ENCODE measurements at places on chromosomes 5 and 9. TPM values are rescaled to one million over a fixed set of nuclear protein-coding genes. Genes with fewer than 3 reads are reported as not detected.

GRCh38 chr5:169354263-169354662 is 53.3 kb upstream of the SLIT3 start:
- no peak for DNase-seq
- no peaks in the 10 kb centered on the region for H3K36me3 ChIP-seq
- H3K4me3 ChIP-seq: no peak overlapping the region
- H3K27me3 ChIP-seq: no peaks in the 10 kb centered on the region

DNA sequence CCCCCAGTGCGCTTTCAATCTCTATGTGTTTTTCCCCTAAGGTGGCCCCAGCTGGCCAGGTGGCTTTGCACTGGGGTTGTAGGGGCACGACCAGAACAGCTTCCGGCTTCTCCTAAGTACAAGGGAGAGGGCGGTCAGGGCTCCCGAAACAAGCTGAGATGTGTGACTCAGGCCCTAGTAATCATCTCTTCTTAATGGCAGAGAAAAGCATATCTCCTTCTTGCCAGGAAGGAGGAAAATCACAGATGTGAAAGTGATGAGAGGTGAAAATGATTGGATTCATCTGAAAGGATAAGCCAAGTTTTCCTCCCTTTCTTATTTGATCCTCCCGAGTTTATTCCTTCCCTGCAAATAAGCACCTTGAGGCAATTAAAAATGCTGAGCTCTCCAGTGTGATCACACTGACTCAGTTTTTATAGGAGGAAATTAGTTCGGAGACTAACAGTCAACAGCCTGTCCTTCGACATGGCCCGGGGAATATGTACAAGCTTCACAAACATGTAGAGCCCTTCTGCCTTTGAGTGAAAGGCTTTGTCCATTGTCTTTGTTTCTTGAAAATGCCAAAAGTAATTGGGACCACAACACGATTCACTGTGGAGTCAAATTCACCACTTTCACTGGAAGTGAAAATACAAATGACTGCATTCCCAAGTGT is 514.8 kb downstream of the PSAT1 start:
- H3K4me1 ChIP-seq: peaks cover 4% of the 10 kb centered on the region
- no peaks in the 10 kb centered on the region for H3K27me3 ChIP-seq
- no peak overlapping the region for H3K27ac ChIP-seq
- no peak for DNase-seq
- no peaks in the 10 kb centered on the region for H3K36me3 ChIP-seq
- no peak overlapping the region for H3K4me3 ChIP-seq

DNA sequence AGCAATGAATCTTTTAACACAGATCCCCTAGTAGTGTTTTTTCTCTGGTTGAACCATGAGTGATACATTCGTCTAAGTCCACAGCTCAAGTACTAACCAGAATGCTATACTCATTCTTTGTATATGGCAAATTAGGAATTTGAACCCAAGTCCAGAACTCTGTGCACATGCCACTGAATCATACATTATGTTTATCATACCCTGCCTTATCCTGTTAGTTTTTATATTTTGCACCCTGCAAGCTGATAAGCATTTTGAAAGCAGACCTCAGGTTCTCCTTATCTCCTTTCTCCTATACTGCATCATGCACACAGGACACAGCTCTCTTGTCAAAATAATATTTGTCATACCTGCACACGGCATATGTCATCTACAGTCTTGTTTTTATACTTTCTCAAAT is 54.6 kb upstream of the ELL2 start:
- H3K4me1 ChIP-seq: no peaks in the 10 kb centered on the region
- no peak for DNase-seq
- no peaks in the 10 kb centered on the region for H3K36me3 ChIP-seq
- no peaks in the 10 kb centered on the region for H3K27me3 ChIP-seq
- no peak overlapping the region for H3K27ac ChIP-seq

- H3K36me3 ChIP-seq: no peaks in the 10 kb centered on the region
- no peak for DNase-seq
- H3K27me3 ChIP-seq: no peaks in the 10 kb centered on the region
- H3K4me1 ChIP-seq: peaks cover 2% of the 10 kb centered on the region
- H3K27ac ChIP-seq: no peak overlapping the region
Measured at GRCh38 chr9:96553070-96553469, 66.6 kb downstream of the CDC14B start.

Gene PCDHB8
- 0.92 TPM for total RNA-seq

DNA sequence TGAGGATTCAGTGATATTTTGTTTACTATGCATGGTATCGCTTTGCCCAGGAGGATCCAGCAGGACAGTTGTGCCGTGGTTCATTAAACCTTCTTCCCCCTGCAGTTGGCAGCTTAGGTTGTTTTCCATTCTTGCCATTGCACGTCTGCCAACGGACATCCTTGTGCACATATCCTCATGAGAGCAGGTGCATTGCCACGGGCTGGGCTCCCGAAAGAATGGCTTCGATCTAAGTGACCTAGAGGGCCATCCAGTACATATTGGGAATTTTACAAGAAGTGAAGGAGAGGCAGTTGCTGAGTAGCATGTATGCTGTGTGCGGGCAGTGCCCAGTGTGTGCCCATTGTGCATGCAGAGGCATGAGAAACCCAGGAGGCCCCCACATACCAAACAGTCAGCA is 22.1 kb downstream of the HRH2 start:
- no peaks in the 10 kb centered on the region for H3K27me3 ChIP-seq
- DNase-seq: no peak
- no peak overlapping the region for H3K4me3 ChIP-seq
- H3K27ac ChIP-seq: no peak overlapping the region
- H3K36me3 ChIP-seq: no peaks in the 10 kb centered on the region

- no peak overlapping the region for H3K27ac ChIP-seq
- no peaks in the 10 kb centered on the region for H3K27me3 ChIP-seq
- DNase-seq: no peak
- H3K36me3 ChIP-seq: 0 out of 2 replicates have a peak, but pooled peaks cover 2% of the 10 kb centered on the region
- no peak overlapping the region for H3K4me3 ChIP-seq
Measured at GRCh38 chr5:143054480-143054941, 284.3 kb downstream of the ARHGAP26 start.

Gene TRPM3
- 9.7 TPM for total RNA-seq

DNA sequence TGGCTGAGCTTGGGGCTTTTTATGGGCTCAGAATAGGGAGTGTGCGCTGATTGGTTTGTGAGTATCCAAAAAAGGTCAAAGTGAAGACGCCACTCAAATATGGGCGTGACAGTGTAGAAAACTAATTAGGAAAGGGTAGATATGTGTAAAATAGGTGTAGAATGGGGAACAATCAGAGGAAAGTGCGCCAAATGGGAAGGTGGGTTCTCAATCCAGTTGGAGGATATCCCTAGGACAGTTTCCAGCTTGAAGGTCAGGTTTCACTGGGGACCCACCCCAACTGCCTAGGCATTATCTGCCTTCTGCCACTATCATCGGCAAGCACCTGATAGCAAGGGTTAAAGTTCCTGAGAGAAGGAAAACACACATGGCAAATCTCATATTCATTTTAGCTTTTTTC is 9.3 kb upstream of the MOCS2 start:
- no peak for DNase-seq
- H3K27ac ChIP-seq: no peak overlapping the region
- no peaks in the 10 kb centered on the region for H3K36me3 ChIP-seq
- H3K4me1 ChIP-seq: no peaks in the 10 kb centered on the region
- no peaks in the 10 kb centered on the region for H3K27me3 ChIP-seq

Gene PRR16
- 0.73 TPM for total RNA-seq

DNA sequence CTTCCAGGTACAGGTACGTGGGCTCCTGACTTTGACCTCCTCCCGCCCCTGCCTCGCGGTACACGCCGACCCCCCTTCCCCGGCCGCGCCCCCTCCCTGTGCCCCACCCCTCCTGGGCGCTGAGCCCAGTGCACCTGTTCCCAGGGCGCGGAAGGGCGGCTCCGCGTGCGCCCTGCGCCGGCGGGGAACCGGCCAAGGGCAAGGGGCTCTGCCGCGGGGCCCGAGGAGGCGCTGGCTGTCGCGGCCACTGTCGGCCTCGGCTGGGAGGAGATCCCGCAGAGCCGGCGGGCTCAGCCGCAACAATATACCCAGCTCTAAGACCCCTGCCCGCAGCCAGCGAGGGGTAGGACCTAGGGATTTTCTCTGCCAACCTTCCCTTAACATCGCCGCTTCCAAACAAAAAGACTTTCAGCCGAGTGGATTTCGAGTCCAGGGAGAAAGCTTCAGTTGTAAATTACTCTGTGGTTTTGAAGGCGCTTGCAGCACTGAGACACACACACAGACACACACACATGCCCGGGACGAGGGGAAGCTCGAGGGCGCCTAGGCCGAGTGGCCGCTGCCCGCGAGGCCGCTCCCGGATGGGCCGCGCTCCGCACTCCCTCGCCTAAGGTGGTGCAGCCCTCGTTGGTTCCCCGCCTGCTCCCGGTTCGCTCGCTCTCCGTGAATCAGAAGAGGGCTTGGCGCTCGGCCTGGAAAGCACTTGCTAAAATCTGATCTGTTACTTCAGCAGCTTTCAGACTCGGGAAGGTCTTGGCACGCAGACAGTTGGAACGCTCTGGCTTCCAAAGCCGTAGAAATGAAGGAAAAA is 1.2 kb downstream of the FGF18 start:
- no peak overlapping the region for H3K27ac ChIP-seq
- no peaks in the 10 kb centered on the region for H3K4me1 ChIP-seq
- peaks cover 31% of the 10 kb centered on the region for H3K27me3 ChIP-seq
- no peak for DNase-seq

GRCh38 chr9:29176786-29177185 is 1603.5 kb upstream of the C9orf72 start:
- no peaks in the 10 kb centered on the region for H3K27me3 ChIP-seq
- no peak for DNase-seq
- no peak overlapping the region for H3K4me3 ChIP-seq
- no peaks in the 10 kb centered on the region for H3K36me3 ChIP-seq
- H3K4me1 ChIP-seq: no peaks in the 10 kb centered on the region

DNA sequence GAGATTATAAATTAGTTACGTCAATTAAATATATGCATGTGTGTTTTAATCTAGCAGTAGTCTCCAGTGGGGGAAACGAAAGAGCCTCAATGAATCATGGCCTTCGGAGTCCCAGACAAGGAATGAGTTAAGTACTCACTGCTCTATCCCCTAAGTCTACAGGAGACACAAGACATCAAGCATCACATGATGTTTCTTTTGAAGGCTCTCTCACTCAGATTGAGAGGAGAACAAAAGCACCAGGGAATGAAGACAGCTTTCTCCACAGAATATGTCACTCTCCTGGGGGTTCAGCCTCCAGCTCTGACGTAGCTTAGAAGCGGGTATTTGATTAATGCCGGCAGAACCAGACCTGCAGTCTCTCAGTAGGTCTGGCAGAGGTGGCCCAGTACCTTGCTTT is 381.4 kb downstream of the ACTL7B start:
- H3K27me3 ChIP-seq: no peaks in the 10 kb centered on the region
- H3K4me3 ChIP-seq: no peak overlapping the region
- no peaks in the 10 kb centered on the region for H3K36me3 ChIP-seq
- peaks cover 4% of the 10 kb centered on the region for H3K4me1 ChIP-seq
- H3K27ac ChIP-seq: no peak overlapping the region

Gene DMRTA1
- 3.3 TPM for total RNA-seq

GRCh38 chr5:61402244-61402823 is 70.3 kb downstream of the ZSWIM6 start:
- no peaks in the 10 kb centered on the region for H3K4me1 ChIP-seq
- H3K27ac ChIP-seq: no peak overlapping the region
- no peak overlapping the region for H3K4me3 ChIP-seq
- H3K36me3 ChIP-seq: no peaks in the 10 kb centered on the region

GRCh38 chr5:155844542-155844941 is 482.4 kb upstream of the SGCD start:
- no peak overlapping the region for H3K27ac ChIP-seq
- H3K4me3 ChIP-seq: no peak overlapping the region
- no peaks in the 10 kb centered on the region for H3K36me3 ChIP-seq
- no peak for DNase-seq
- H3K4me1 ChIP-seq: no peaks in the 10 kb centered on the region

Gene MEIKIN
- not detected for total RNA-seq

DNA sequence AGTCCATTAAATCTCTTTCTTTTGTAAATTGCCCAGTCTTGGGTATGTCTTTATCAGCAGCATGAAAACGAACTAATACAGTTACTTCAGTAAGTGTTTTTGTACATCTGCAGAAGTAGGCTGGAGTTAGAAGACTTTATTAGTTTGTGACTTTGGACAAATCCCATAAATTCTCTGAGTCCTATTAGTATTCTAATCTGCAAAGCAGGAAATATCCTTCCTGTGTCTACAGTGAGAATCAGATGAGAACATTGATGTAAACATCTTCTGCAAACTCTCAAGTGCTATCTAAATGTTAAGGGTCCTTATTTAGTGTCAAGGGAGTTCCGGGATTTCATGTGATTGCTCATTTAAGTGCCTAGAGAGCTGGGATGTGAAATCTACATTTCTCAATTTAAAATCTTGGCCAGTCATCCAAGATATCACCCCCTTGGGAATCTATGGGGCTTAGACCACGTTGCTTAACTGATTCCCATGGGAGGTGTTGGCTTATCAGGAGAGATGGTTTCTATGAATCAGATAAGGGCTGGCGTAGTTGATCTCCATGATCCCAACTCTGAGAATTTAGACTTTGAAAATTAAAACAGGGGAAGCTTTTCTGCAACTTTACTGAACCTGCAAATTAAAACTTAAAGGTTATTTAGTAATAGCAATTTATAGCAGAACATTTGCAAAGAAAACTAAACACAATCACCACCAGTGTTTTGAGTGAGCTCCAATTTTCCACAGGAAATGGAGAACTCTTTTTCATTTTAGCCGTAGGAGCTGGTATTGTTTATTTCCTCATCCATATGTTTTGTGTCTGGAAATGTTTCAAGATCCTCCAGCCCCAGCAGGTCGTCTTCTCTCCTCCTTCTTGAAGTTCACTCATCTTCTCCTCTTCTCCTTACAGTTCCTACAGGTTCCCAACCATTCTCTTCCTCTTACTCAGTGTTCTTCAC is 241.6 kb upstream of the CD180 start:
- DNase-seq: no peak
- no peaks in the 10 kb centered on the region for H3K27me3 ChIP-seq
- no peaks in the 10 kb centered on the region for H3K4me1 ChIP-seq
- no peak overlapping the region for H3K27ac ChIP-seq
- H3K36me3 ChIP-seq: no peaks in the 10 kb centered on the region
- no peak overlapping the region for H3K4me3 ChIP-seq

GRCh38 chr5:159033351-159033657 is 66.4 kb downstream of the EBF1 start:
- peaks cover 4% of the 10 kb centered on the region for H3K4me1 ChIP-seq
- no peaks in the 10 kb centered on the region for H3K27me3 ChIP-seq
- H3K27ac ChIP-seq: no peak overlapping the region
- H3K4me3 ChIP-seq: no peak overlapping the region

GRCh38 chr9:71754151-71754550 is 14.2 kb downstream of the CEMIP2 start:
- peaks cover 19% of the 10 kb centered on the region for H3K4me1 ChIP-seq
- H3K36me3 ChIP-seq: no peaks in the 10 kb centered on the region
- H3K27ac ChIP-seq: no peak overlapping the region
- no peak overlapping the region for H3K4me3 ChIP-seq
- no peak for DNase-seq

- no peaks in the 10 kb centered on the region for H3K36me3 ChIP-seq
- H3K27me3 ChIP-seq: peaks cover under 1% of the 10 kb centered on the region
- no peak for DNase-seq
- H3K27ac ChIP-seq: no peak overlapping the region
- no peaks in the 10 kb centered on the region for H3K4me1 ChIP-seq
Measured at GRCh38 chr5:159339460-159339859, 9.2 kb upstream of the IL12B start.

Data from H1 (cell line).